ENCODE measurements at places on chromosomes 4 and X. TPM values are rescaled to one million over a fixed set of nuclear protein-coding genes. Genes with fewer than 3 reads are reported as not detected.

TMEM150C gene
- 0.30 TPM for total RNA-seq

NUP62CL gene
- not detected for total RNA-seq

HTATSF1 gene
- total RNA-seq, result 39.2 TPM

TEC gene
- 0.78 TPM for total RNA-seq

PIR gene
- 13.7 TPM for total RNA-seq

IRS4 gene
- total RNA-seq, result not detected

MAMLD1 gene
- 1.2 TPM for total RNA-seq

GLRA3 gene
- not detected for total RNA-seq

NAP1L2 gene
- 0.59 TPM for total RNA-seq

HSFX3 gene
- not detected for total RNA-seq

BMX gene
- total RNA-seq, result 0.30 TPM

All from smooth muscle cell of the umbilical artery (primary cell).